ENCODE measurements at places on chromosomes 5 and 9. TPM values are rescaled to one million over a fixed set of nuclear protein-coding genes. Genes with fewer than 3 reads are reported as not detected.

Gene FRRS1L
- 0.51 TPM for total RNA-seq

DNA sequence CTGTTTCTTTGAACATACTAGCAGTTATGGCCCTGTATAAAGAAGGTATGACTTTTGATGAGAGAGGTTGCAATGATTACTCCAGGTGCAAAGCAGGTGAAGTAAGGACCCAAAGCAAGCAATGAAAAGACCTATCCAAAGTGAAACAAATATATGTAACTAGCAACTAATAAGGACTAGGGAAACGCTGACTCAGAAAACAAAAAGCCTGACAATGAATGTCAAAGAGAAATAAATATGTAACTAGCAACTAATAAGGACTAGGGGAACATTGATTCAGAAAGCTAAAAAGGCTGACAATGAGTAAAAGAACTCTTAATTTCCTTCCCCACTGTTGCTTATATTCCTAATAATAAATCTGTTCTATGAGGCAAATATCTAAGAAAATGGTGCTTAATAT lies 43.1 kb downstream of the HMGCR start:
- no peaks in the 10 kb centered on the region for H3K27me3 ChIP-seq
- no peaks in the 10 kb centered on the region for H3K36me3 ChIP-seq
- H3K27ac ChIP-seq: no peak overlapping the region
- H3K4me3 ChIP-seq: no peak overlapping the region
- no peaks in the 10 kb centered on the region for H3K4me1 ChIP-seq
- no peak for DNase-seq

Gene GPR21
- not detected for total RNA-seq

DNA sequence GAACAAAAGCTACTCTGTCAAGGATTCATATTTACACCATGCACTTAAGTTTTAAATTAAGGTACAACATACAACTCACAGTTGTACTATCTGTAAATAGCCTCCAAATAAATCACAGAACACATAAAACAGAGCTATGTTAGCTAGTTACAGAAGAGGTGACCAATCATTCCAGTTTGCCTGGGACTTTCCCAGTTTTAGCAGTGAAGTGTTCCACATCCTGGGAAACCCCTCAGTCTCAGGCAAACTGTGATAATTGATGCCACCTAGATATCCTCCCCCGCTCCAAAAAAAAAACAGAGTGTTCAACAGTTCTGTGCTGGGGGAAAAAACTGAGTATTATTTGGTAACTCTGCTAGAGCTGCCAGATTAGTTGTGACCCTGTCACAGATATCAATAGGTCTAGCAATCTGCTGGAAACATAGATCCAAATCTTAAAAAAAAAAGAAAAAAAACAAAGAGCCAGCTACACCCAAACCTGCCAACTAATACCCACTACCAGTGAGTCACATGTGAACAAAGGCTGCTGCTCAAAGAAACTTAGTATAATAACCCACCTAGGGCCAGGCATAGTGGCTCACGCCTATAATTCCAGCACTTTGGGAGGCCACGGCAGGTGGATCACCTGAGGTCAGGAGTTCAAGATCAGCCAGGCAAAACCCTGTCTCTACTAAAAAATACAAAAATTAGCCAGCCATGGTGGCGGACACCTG lies 5.7 kb downstream of the TBCA start:
- no peak for DNase-seq
- H3K27ac ChIP-seq: no peak overlapping the region
- H3K4me1 ChIP-seq: peaks cover 7% of the 10 kb centered on the region
- peaks cover 10% of the 10 kb centered on the region for H3K36me3 ChIP-seq
- H3K27me3 ChIP-seq: no peaks in the 10 kb centered on the region

DNA sequence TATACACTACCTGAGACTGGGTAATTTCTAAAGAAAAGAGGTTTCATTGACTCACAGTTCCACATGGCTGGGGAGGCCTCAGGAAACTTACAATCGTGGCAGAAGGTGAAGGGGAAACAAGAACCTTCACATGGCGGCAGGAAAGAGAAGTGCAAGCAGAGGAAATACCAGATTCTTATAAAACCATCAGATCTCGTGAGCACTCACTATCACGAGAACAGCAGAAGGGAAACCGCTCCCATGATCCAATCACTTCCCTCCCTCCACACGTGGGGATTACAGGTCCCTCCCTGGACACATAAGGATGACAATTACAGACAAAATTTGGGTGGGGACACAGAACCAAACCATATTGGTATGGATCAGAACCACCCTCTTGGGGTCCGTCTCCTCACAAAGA lies 44.2 kb upstream of the SPIN1 start:
- H3K36me3 ChIP-seq: no peaks in the 10 kb centered on the region
- no peaks in the 10 kb centered on the region for H3K27me3 ChIP-seq
- no peak overlapping the region for H3K4me3 ChIP-seq
- H3K4me1 ChIP-seq: no peaks in the 10 kb centered on the region

GRCh38 chr5:24005384-24005783 lies 498.0 kb downstream of the PRDM9 start:
- H3K36me3 ChIP-seq: no peaks in the 10 kb centered on the region
- H3K27ac ChIP-seq: no peak overlapping the region

GRCh38 chr5:151700820-151701219 lies 14.1 kb upstream of the SPARC start:
- no peak overlapping the region for H3K27ac ChIP-seq
- no peaks in the 10 kb centered on the region for H3K4me1 ChIP-seq
- DNase-seq: no peak
- H3K4me3 ChIP-seq: no peak overlapping the region
- no peaks in the 10 kb centered on the region for H3K36me3 ChIP-seq
- no peaks in the 10 kb centered on the region for H3K27me3 ChIP-seq

DNA sequence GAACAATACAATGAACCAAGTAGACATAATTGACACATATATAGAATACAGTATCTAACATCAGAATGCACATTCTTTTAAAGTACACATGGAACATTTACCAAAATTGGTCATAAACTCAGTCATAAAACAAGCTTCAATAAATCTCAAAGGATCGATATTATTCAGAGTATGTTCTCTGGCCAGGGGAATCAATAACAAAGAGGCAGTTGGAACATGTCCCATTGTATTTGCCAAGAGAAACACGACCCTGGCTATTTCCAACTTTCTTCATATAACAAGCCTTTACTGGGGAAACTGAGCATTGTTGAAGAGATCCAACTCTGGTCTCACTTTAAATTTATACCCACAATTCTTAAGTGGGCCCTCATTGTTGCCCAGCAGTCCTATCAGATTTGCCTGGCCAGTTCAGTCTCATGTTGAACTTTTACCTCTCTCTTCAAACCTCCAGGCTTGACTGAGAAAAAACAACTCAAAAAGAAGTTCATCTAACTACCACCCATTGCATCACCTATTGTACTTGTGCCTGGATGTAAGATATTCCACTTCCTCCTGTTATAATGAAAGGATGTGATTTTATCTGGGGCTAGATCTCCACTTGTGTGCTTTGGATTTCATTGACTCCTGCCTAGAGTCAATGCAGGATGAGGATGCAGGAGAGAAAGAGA lies 162.5 kb downstream of the HSPA4 start:
- no peak for DNase-seq
- H3K4me3 ChIP-seq: no peak overlapping the region
- no peaks in the 10 kb centered on the region for H3K27me3 ChIP-seq
- no peaks in the 10 kb centered on the region for H3K36me3 ChIP-seq
- H3K4me1 ChIP-seq: peaks cover 4% of the 10 kb centered on the region
